ENCODE measurements at places on chromosomes 3 and 15. TPM values are rescaled to one million over a fixed set of nuclear protein-coding genes. Genes with fewer than 3 reads are reported as not detected.

BFSP2 gene
- total RNA-seq: not detected

GOLGA8T gene
- total RNA-seq: not detected

AMIGO3 gene
- 0.16 TPM for total RNA-seq

LDHAL6B gene
- not detected for total RNA-seq

ZNF662 gene
- total RNA-seq: 4.7 TPM

LZTFL1 gene
- total RNA-seq: 15.7 TPM

DNA sequence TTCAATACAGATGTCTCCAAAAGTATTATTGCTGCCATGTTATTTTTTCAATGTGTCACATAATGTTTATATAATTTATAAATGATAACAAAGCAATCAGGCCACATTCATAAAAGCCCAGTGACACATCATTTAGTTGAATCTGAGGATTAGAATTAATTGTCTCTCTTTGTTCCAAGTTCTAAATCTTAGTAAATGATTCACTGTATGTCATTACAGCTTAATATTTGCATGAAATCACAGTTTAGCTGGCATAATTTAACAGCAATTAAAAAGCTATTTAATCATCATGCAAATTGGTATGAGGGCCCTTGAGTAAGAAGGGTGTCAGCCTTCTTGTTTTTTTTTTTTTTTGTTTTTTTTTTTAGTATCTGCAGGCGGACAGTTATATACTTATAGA is 427.0 kb downstream of the EPHA6 start:
- no peaks in the 10 kb centered on the region for H3K36me3 ChIP-seq
- no peak overlapping the region for H3K27ac ChIP-seq
- no peak overlapping the region for H3K4me3 ChIP-seq

- H3K27ac ChIP-seq: no peak overlapping the region
- no peak overlapping the region for H3K4me3 ChIP-seq
- H3K27me3 ChIP-seq: no peaks in the 10 kb centered on the region
- DNase-seq: no peak
- no peaks in the 10 kb centered on the region for H3K36me3 ChIP-seq
- no peaks in the 10 kb centered on the region for H3K4me1 ChIP-seq
These were observed 9.6 kb downstream of the DNAJB8 start for GRCh38 chr3:128456776-128457715.

DNA sequence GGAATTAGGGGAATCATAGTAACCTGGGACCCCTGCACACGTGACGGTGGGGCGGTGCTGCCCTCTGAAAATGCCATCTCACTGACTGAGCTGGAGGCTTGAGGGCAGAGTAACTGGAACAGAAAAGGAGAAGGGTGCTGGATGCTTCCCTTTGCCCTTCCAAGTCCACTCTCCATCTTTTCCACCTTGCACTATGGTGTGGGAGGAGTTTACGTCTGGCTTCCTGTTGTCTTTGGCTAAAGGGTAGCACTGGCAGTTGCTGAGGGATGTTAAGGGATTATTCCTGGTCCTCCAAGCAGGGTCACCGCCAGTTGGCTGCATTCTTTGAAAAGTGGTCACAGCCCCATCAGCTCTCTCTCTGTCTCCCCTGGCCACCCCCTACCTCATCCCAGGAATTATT is 129.4 kb upstream of the SNTN start:
- no peaks in the 10 kb centered on the region for H3K27me3 ChIP-seq
- no peak overlapping the region for H3K27ac ChIP-seq
- no peaks in the 10 kb centered on the region for H3K36me3 ChIP-seq

DNA sequence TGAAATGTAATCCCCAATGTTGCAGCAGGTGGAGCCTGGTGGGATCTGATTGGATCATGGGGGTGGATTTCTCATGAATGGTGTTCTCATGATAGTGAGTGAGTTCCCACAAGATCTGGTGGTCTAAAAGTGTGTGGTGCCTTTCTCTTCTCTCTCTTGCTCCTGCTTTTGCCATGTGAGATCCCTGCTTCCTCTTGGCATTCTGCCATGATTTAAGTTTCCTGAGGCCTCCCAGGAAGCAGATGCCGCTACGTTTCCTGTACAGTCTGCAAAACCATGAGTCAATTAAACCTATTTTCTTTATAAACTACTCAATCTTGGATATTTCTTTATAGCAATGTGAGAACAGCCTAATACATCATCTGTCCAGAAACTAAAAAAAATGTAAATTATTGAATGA is 298.3 kb downstream of the MEX3B start:
- no peak overlapping the region for H3K27ac ChIP-seq
- H3K4me3 ChIP-seq: no peak overlapping the region
- no peaks in the 10 kb centered on the region for H3K36me3 ChIP-seq
- H3K4me1 ChIP-seq: no peaks in the 10 kb centered on the region
- no peaks in the 10 kb centered on the region for H3K27me3 ChIP-seq

GRCh38 chr15:96340598-96341512 is 10.4 kb downstream of the NR2F2 start:
- peaks cover 32% of the 10 kb centered on the region for H3K27me3 ChIP-seq
- no peaks in the 10 kb centered on the region for H3K4me1 ChIP-seq
- H3K27ac ChIP-seq: no peak overlapping the region
- H3K36me3 ChIP-seq: no peaks in the 10 kb centered on the region
- no peak for DNase-seq

- H3K27me3 ChIP-seq: no peaks in the 10 kb centered on the region
- no peak for DNase-seq
- no peaks in the 10 kb centered on the region for H3K36me3 ChIP-seq
- no peaks in the 10 kb centered on the region for H3K4me1 ChIP-seq
These were observed 236.9 kb upstream of the KBTBD8 start for GRCh38 chr3:66761093-66761780.

GRCh38 chr3:134161898-134162615 is 88.6 kb downstream of the RYK start:
- H3K27me3 ChIP-seq: no peaks in the 10 kb centered on the region
- H3K4me1 ChIP-seq: no peaks in the 10 kb centered on the region
- no peak for DNase-seq
- H3K4me3 ChIP-seq: no peak overlapping the region

DNA sequence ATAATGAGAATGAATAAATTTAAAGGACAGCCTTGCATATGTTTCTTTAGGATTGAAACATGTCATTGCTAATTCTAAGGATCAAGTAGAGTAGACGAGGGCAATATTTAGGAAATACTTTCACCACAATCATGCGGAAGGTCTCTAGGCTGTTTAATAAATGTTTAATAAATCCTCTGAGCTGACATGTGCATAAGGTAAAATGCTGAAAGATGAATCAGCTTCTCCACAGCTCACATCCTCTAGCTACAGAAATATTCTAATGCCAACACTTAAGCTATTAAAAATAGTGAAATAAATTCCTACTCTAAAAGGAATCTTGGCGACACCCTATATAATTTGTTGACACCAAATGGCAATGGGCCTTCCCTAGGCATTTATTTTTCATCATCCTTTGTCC is 407.3 kb downstream of the TBL1XR1 start:
- H3K4me3 ChIP-seq: no peak overlapping the region
- no peaks in the 10 kb centered on the region for H3K27me3 ChIP-seq
- DNase-seq: no peak
- H3K27ac ChIP-seq: no peak overlapping the region

DNA sequence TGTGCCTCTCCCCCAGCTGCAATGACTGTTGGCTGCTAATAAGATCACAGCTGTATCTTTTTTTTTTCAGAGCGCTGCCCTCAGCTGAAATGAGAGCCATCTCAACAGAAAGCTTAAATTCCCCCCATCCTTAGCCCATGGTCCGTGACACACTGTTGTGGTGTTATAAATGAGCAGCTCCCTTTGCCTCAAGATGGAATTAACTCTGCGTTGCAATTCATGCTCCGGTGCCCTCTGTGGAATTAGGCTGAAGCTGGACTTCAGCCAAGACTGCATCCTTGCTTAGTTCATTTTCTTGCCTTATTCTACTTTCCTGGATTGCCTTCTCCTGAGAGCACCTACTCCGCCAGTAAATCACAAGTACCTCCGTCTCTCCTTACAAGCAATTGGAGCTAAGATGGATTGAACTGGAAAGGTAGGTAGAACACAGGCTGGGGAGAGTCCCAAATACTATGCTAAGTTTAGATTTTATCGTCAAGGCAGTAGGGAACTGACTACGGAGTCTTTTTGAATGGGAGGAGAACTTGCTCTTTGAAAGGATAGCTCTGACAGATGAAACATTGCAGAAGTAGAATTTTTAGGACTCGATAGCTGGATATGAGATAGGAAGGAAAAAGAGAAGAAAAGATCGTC is 39.0 kb upstream of the THRB start:
- no peaks in the 10 kb centered on the region for H3K27me3 ChIP-seq
- H3K4me3 ChIP-seq: no peak overlapping the region
- H3K36me3 ChIP-seq: no peaks in the 10 kb centered on the region
- no peak for DNase-seq

GRCh38 chr3:9951598-9951961 is 628 bp downstream of the PRRT3 start:
- H3K36me3 ChIP-seq: no peaks in the 10 kb centered on the region
- no peaks in the 10 kb centered on the region for H3K27me3 ChIP-seq
- peaks cover 11% of the 10 kb centered on the region for H3K4me1 ChIP-seq
- H3K27ac ChIP-seq: peak overlapping the region; percentile 60

DNA sequence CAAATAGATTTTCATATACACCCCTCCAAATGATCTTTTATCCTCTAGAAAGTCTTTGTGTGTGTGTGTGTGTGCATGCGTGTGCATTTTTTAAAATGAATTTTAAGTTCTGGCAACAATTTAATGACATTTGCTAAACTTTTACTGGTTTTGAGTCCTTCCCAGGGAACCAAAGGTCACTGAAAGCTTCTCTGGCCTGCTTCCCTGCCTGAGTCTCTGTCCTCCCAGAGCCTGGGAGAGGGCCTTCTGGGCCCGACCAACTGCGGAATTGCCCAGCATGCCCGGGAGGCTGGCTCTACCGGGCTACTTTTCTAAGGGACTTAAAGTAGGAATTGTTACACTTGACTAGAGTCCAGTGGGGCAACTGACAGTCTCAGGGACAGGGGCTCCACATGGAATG is 7.4 kb upstream of the RBPMS2 start:
- DNase-seq: no peak
- no peaks in the 10 kb centered on the region for H3K27me3 ChIP-seq
- H3K4me3 ChIP-seq: no peak overlapping the region
- H3K4me1 ChIP-seq: peaks cover 8% of the 10 kb centered on the region
- H3K27ac ChIP-seq: no peak overlapping the region
